ENCODE measurements at places on chromosomes 6 and 20. TPM values are rescaled to one million over a fixed set of nuclear protein-coding genes. Genes with fewer than 3 reads are reported as not detected.

The TMEM170B gene
- 2.2 TPM for total RNA-seq

The FKBP1C gene
- not detected for total RNA-seq

The CRISP2 gene
- total RNA-seq = not detected

The BMP5 gene
- not detected for total RNA-seq

The TNNC2 gene
- 0.79 TPM for total RNA-seq

The CPNE5 gene
- 0.49 TPM for total RNA-seq

The MTFR2 gene
- total RNA-seq = 1.3 TPM

The OR2J3 gene
- total RNA-seq = not detected

The PPP1R3G gene
- not detected for total RNA-seq

The AKAP12 gene
- total RNA-seq = 0.03 TPM

The KIAA0408 gene
- total RNA-seq = 0.25 TPM

The SYCP2 gene
- 2.4 TPM for total RNA-seq

The AGER gene
- total RNA-seq = 11.9 TPM

The SMIM13 gene
- total RNA-seq = 5.4 TPM

The RBM39 gene
- total RNA-seq = 1,202 TPM

The C20orf202 gene
- not detected for total RNA-seq

The DNMT3B gene
- total RNA-seq = 0.36 TPM

The SRSF12 gene
- total RNA-seq = not detected

The B3GALT4 gene
- total RNA-seq = 7.9 TPM

The SLC13A3 gene
- 0.14 TPM for total RNA-seq

The IL17F gene
- total RNA-seq = not detected

The MAFB gene
- total RNA-seq = 0.44 TPM

The CD24 gene
- total RNA-seq = 1.1 TPM

The VSX1 gene
- not detected for total RNA-seq

The ABHD16B gene
- not detected for total RNA-seq

The MEI4 gene
- total RNA-seq = not detected

The TNFRSF6B gene
- total RNA-seq = 3.0 TPM

The FGD2 gene
- 0.83 TPM for total RNA-seq

The NEURL2 gene
- 1.7 TPM for total RNA-seq

The BPIFB1 gene
- total RNA-seq = not detected

The GSTA3 gene
- total RNA-seq = not detected

The CST2 gene
- not detected for total RNA-seq

The CALHM6 gene
- 3.4 TPM for total RNA-seq

The LBP gene
- not detected for total RNA-seq

The BFSP1 gene
- total RNA-seq = 0.31 TPM

The LY6G5B gene
- total RNA-seq = 30.6 TPM

The TBCC gene
- 74.1 TPM for total RNA-seq

The TMEM217 gene
- 1.2 TPM for total RNA-seq

The CCN5 gene
- total RNA-seq = not detected

The MUC21 gene
- total RNA-seq = not detected
